CD4-positive, alpha-beta T cell treated with Interleukin-6 for 4 hours (primary cell): ENCODE measurements at places on chromosomes 16 and 17.

DNA sequence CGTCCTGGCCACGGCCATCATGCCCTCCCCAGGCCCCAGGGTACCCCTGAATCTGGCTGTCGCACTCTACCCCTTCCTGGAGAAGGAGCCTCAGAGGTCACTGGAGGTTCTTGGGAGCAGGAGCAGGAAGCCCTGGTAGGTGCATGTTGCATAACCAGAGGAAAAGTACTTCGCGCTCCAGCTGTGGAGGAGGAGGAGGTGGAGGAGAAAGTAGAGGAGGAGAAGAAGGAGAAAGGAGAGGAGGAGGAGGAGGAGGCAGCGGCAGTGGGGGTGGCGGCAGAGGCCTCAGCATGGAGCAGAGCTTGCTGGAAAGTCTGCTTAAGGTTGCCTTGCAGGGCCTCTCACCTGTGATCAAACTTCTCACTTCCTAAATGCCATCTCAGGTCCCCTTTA, 61.8 kb downstream of the BAIAP2 start:
- DNase-seq, result no peak

DNA sequence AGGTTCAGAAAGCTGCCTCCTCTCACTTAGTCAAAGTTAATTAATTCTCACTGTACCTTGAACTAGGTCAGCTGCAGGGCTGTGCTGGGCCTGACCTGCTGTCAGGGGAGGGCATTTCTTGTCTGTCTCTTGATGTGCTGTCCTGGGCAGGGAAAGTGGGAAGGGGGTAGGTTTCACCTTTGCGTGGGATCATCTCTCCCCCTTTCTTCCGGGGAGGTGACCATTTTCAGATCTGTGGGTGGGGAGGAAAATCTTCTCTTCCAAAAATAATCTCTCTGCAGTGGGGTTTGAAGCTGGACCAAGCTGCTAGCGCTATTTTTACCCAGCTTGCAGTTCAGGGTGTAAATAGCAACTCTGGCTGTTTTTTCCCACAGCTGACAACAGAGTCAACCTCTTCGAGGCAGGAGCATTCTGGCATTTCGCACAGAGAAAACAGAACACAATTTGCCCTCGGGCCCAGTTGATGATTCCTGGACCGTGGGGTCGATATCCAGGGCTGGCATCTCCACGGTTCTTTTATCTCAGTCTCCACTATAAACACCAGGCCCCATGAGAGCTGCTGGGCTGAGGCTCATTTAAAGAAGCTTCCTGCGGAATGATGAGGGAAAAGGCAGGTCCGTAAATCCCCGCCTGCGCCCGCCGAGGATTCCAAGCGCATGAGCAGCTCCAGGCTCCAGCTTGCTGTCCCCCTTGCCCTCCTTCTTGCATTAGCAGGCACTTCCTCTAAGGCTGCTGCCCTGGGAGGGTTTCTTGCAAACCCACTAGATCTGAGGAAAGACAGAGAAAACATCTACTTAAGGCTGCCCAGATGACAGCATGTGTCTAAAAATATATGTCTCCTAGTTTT, 93.9 kb downstream of the YPEL2 start:
- no peak for DNase-seq

DNA sequence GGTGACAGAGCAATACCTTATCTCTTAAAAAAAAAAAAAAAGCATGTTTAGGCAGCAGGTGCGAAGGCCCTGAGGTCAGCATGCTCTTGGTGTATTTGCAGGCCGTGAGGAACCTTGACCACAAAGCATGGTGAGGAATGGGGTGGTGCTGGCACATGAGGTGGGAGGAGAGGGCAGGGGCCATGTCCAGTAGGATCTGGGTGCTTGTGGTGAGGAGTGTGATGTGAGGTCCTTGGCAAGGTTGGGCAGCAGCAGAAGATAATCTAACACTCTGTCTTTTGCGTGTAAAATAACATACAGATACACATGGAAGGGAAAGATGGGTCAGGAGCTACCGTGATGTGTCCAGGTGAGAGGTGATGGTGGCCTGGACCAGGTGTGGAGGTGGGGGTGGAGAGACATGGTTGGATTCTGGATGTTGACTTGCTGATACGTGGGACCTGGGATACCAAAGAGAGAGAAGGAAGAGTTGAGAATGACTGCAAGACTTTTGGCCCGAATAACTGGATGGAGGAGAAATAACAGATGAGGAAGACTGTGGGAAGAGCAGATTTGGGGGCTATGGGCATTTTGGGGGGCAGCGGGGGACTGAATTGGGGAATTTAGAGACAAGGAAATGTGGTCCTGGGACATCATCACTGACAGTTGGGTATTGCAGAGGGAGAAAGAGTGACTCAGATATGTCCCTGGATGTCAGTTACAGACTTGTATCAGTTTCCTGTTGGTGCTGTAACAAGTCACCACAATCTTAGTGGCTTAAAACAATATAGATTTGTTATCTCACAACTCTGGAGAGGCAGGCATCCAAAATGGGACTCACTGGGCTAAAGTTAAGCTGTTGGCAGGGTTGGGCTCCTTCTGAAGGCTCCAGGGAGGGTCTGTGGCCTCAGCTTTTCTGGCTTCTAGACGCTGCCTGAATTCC, 274.9 kb downstream of the HAPSTR1 start:
- DNase-seq, result no peak

GRCh38 chr17:1942666-1943435, 82.3 kb downstream of the RTN4RL1 start:
- no peak for DNase-seq

DNA sequence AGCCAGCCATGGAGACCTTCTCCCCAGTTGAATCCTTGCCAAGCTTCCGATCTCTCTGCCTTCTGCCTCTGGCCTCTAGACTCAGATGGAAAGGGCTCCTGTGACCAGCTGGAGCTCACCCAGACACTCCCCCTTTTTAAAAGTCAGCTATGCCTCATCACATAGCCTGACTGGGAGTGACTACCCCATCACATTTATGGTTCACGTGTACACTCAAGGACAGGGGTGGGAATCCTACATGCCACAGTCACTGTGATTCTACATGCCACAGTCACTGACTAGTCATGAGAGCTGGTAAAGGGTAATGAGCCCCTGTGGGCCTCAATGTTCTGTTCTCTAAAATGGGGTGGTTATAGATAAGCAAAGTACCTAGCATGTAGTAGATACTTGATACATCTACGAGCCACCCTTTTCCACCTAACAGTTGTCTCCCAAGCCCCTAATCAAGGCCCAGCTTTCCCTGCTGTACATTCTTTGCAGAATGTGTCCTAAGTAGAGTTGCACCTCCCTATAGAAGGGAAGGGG, 85.1 kb downstream of the RGS9 start:
- DNase-seq, result no peak

- DNase-seq, result no peak
Observed at GRCh38 chr17:5370411-5370810, 49.1 kb downstream of the NUP88 start.

GRCh38 chr17:2004435-2004952, 20.6 kb downstream of the RTN4RL1 start:
- no peak for DNase-seq

- no peak for DNase-seq
Observed at GRCh38 chr17:41098042-41098441, at the start of gene KRTAP4-8. KRTAP4-8 (minus strand) TSS chr17:41098142; CDS start chr17:41098084, 58 bp downstream.

- no peak for DNase-seq
Observed at GRCh38 chr17:82247856-82248671, 19.2 kb downstream of the SLC16A3 start.

DNA sequence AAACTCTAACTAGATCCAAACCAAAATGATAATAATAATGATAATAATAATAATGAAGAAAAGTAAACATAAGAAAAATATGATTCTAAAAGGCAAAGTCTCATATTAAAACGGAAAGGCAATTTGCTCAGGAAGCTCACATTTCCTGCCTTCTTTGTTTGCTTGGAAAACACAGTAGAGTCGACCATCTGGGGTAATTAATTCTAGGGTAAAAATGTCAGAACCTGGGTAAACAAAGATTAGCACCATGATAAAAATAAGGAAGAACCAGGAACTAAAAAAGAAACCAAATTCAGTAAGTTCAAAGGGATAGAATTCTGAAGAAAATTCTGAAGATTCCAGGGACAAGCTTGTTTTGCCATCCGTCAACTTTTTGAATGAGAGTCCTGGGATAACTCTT, 16.2 kb downstream of the KRABD2 start:
- no peak for DNase-seq

- DNase-seq, result no peak
Observed at GRCh38 chr17:30344283-30345088, 10.6 kb upstream of the TMIGD1 start.

GRCh38 chr17:47852113-47852949, 1.4 kb upstream of the SP6 start:
- no peak for DNase-seq

DNA sequence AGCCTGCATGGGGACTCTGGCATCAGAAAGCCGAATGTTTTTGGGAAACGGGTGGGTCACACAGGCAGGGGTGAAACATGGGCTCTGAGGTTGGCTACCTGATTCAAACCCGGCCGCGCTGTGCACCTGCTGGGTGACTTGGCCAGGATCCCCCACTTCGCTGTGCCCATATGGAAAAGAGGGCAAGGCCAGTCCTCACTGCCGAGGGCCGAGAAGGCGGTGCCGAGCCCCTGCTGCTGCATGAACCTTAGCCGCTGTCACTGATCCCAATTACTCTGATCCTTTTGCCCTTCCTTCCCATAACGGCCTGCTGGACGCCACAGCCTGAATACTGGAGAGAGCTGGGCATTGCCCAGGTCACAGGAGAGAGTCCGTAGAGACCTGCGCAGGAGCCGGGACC, 17.7 kb downstream of the KDM8 start:
- DNase-seq, result no peak

DNA sequence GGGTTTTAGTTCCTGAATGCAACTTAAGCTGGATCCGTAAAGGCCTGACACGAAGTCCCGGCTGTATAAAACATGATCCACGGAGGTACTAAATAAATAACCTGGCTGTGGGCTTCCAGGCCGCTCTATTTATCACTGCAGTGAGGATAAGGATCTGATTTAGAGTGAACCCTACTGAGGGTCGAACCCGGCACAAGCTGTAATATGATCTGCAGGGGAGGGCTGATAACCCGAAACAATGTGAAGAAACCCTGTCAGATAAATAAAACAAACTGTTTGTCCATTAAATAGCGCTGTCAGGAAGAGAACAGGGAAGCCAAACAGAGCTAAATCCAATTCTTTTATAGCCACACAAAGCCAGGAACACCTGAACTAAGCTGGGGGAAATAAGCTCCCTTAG, 375.6 kb upstream of the SALL1 start:
- no peak for DNase-seq

GRCh38 chr17:77142689-77143088, 1.9 kb downstream of the SEC14L1 start:
- no peak for DNase-seq

DNA sequence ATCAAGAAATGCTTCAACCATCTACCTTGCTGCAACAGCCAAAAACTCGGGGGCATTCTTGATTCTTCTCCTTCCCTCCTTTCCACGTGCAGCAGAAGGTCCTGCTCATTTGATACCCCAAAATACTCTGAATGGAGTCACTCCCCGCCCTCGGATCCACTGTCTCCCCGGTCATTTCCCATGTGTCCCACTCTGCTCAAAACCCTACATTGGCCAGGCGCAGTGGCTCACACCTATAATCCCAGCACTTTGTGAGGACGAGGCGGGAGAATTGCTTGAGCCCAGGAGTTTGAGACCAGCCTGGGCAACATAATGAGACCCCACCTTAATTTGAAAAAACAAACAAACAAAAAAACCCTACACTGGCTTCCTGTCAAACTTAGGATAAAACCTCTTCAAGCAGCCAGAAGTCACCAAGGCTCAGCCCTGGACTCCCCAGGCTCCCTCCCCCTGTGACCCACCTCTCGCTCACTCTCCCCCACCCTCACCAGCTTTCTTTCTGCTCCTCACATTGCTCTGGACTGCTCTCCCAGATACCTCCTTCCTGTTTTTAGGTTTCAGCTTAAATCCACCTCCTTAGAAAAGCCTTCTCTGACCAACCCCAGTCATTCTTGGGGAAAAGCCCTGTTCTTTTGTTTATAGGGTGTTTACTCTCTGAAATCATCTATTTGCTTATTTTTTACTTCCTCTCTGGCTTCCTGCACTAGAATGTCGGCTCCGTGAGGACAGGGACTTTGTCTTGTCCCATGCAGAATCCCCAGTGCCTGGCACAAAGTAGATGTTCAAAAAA, 2.8 kb downstream of the SLC13A2 start:
- DNase-seq, result no peak

- DNase-seq, result no peak
Observed at GRCh38 chr17:1030684-1031532, 34.0 kb downstream of the TIMM22 start.

GRCh38 chr16:55443434-55444346, 35.3 kb upstream of the MMP2 start:
- no peak for DNase-seq

DNA sequence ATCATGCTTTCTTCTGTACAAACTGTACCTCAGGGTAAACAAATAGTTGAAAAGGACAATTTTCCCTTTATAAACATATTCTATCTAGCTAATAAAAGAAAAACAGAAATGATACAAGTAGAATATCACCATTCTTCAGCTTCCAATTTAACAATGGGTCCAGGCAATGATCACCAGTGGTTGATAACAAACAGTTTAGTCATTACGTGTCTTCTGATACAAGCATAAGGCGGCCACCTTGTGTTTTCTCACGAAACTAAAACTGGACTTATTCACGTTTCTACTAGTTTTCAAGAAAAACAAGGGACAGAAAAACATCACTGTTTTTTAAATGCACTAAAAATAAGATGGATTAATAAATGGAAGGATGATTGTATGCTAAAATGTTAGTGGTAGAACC, 58.3 kb downstream of the STH start:
- DNase-seq, result no peak

DNA sequence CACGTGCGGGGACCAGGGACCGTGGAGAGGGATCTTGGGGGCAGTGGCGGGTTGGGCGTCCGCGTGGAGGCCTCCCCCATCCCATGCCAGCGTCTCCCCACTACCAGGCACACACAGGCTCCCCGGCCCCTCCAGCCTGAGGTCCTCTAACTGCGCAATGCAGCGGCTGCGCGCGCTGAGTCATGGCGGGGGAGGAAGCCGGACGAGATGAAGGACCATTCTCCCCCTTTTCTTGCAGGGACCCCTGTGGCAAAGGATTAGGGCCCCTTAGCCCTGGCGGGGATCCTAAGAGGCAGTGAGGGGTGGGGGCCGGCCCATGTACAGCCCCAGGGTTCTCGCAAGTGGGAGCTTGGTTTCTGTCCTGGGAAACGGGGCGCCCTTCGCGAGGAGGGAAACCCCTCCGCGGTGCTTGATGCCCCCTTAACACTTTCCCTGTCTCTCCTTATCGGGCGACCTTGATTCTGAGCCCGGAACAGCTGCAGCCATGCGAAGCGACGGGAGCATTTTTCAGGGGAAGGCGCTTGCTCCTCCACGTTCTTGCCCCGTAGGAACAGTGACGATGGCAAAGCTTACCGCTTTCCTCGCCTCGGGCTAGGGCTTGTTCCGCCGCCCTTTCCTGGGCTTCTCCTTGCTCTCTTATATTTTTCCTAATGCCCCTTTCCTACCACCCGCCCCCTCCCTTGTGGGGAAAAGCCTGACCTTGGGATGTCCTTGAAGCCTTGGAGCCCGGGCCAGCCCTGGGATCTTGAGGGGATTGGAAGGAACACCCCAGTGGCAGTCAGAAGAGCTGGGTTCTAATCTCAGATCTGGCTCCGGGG, 592 bp downstream of the ALDOA start:
- peak; percentile 48 for DNase-seq
